Stimulated activated CD4-positive, alpha-beta T cell treated with anti-CD3 and anti-CD28 coated beads, Interleukin-1b, Interleukin-23, amount 100 ng/mL, for 24 hours (primary cell): ENCODE measurements at places on chromosomes 12 and 14.

- no peak for DNase-seq
Observed at GRCh38 chr14:61765225-61765943, 3.2 kb downstream of the SNAPC1 start.

DNA sequence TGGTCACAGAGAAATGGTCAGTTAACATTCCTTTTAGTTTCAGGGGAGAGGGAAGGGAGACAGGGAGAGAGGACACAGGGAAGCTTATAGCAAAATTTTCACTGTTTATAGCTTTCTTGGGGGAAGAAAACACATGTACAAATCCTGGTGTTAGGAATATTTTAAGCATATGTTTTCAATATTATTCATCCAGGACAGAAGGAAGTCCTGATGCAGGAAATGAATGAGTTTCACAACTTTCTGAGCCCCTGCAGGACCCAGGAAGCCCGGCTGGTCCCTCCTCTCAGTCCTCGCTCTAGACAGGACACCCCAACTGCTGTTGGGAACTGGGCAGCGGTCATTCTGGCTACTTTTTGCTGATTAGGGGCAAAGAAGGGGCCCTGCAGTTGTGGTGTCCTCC, 71.1 kb upstream of the ZDHHC17 start:
- no peak for DNase-seq

GRCh38 chr12:71183018-71183417, 25.2 kb upstream of the TSPAN8 start:
- no peak for DNase-seq

- no peak for DNase-seq
Observed at GRCh38 chr12:6192604-6193380, 7.4 kb upstream of the CD9 start.

DNA sequence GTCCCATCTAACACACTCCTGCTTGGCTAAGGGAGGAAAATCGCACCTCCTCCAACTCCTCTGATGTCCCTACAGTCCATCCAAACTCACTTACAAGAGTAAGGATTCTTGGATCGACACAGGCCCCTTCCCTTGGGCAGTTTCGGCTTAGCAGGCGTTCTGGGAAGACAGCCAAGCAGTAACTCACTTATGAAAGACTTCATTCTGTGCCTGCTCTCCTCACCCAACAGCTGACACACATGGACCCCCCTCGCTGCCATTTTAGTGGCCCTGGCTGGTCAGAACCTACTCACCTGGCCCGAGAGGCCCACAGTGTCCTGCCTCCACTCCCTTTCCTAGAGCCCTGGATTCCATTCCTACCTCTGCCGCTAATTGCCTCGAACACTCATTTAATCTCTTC, 52.3 kb upstream of the BCL2L14 start:
- no peak for DNase-seq

GRCh38 chr12:11134305-11134704, at the start of gene TAS2R30:
TSS of gene TAS2R30 (minus strand) at chr12:11134644. CDS start at chr12:11134244, 400 bp downstream.
- no peak for DNase-seq

DNA sequence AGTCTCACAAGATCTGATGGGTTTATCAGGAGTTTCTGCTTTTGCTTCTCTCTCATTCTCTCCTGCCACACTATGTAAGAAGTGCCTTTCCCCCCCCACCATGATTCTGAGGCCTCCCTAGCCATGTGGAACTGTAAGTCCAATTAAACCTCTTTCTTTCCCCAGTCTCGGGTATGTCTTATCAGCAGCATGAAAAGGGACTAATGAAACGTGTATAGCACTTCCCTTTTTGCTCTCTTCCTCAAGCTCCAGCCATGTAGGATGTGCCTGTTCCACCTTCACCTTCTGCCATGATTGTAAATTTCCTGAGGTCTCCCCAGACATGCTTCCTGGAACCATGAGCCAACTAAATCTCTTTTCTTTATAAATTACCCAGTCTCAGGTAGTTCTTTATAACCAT, 7.0 kb upstream of the CRACR2A start:
- DNase-seq = no peak

GRCh38 chr12:58295268-58295667, 353.9 kb downstream of the ATP23 start:
- no peak for DNase-seq

DNA sequence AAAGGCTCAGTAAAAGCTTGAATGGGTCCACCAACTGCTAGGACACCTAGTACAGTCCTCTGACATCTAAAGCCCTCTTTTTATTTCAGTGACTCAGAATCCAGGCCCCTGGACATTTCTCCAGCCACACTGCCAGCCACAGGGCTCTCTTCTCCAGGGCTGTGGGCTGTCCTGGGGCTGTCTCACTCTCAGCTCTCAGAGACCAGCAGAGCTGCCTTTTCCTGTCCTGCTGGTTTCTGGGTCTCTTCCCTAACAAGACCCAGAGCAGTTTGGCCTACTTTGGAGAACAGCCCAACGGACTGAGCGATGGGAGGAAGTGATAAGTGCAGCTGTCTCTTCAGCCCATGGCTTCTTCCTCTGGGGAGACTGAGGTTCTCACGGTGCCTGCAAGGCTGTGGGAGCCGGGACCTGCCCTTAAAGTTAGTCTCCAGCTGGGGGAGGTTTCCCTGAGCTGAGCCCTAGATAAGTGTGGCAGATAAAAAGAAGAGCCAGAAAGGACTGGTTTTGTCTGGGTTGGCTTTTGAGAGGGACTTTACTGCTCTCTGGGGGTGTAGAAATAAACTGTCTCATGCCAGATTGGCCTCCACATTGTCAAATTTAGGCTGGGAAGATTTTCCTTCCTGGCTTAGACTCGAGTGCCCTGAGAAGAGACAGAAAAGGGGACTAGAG, 979.8 kb downstream of the VRK1 start:
- no peak for DNase-seq

GRCh38 chr12:14656846-14657245, 39.6 kb downstream of the GUCY2C start:
- no peak for DNase-seq

DNA sequence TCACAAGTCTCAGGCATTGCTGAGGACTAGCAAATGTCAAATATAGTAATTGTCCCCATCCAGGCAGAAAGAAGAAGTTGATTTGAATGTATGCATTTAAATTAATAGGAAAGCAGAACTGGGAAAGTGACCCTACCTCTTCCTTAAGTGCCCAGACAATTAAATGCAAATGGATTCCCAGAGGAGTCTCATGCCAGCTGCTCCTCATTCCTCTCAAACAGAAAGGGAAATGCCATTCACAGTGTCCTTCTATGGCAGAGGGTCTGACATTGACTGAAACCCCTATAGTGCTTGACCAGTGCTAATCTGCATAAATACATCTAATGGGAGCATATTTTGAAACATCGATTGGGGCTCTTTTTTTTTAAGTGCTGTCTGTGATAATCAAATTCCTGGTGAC, 292.4 kb upstream of the SEL1L start:
- DNase-seq = no peak

GRCh38 chr12:98828802-98829600, 183.9 kb downstream of the APAF1 start:
- DNase-seq = no peak

GRCh38 chr12:90280564-90281058, 572.0 kb upstream of the ATP2B1 start:
- no peak for DNase-seq

- DNase-seq = no peak
Observed at GRCh38 chr12:25063873-25064628, 115.2 kb upstream of the BCAT1 start.

DNA sequence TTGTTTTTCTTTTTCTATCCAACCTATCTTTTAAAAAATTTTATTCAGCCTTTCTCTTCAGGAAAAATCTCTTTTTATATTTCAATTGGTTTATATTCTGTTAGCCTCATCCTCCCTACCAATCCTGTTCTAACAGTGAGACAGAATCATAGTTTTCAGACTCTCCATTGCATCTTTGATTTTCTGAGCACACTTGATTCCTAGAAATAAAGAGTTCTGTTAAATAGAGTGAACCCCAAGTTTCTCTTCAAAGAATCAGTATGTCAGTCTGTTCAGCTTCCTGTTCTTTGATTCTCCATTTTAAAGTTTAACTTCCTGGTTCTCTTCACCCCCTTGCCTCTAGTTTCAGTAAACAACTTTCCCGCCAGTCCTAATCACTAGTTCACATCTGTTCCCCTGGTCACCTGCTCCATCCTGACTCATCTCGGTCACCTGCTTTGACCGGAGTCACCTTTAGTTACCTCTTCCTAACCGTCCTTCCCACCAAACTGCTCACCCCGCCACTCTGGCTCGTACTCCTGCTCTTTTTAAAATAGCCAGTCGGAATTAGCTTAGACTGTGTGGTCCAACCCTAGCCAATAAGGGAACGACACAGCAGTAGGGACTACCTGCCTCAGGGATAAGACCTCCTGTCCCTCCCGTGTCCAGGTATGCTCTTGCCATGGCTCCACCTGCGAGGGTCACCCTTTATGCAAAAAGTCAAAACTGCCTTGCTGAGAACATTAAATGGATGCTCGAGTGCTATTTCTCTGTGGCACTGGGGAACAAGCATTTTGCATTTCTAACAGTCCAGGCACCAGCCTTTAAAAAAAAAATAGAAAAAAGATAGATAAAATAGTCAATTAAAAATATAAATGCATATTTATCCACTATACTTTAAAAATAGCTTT, 48.4 kb downstream of the DDX51 start:
- DNase-seq = no peak
